Sciatic nerve (tissue), 2 donors: ENCODE measurements at places on chromosomes 1 and 21. TPM values are rescaled to one million over a fixed set of nuclear protein-coding genes. Genes with fewer than 3 reads are reported as not detected.

The GPR37L1 gene
- 33.3 TPM for total RNA-seq

The LAD1 gene
- total RNA-seq: 0.76 TPM

The SPRR2G gene
- not detected for total RNA-seq

DNA sequence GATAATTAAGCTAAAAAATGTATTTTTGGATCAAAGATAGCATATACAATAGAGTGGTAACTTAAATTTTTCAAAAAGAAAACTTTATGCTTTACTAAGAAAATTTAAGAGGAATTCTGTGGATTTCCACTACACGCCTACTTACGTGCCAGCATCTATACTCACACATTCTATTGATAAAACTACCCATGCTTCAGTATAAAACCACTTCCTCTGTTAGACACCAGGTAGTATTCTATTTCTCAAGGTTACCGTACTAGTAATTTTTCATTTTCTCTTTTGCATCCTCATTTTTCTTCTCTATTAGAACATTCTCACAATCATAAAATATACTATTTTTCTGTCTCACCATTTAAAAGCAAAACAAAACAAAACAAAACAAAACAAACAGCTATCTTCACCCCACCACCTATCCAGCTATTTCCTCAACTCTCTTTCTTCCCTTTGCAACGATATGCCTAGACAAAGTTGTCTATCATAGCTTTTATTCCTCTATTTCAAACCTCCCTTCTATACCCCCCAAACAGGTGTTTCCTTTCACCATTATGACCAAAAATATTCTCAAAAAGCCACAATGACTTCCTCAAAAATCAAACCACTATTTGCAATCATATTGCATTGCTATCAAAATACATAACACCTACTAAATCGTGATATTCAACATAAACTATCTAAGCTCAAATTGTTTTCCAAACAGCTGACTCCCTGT lies 1652.0 kb downstream of the MRPL39 start:
- no peak for DNase-seq

- DNase-seq: no peak
Measured at GRCh38 chr1:48773133-48773532, 3.6 kb downstream of the BEND5 start.

DNA sequence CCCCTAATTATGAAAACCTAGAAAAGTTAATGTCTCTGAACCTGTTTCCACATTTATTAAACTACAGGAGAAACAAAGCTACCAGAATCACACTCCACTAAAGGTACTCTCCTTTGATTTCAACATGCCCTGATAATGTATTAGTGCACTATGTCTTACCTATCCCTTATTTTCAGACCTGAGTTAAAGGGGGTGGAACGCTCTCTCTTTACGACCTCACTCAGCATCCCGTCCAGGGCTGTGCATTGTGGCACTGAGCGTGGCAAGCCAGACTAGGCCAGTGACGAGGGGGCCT lies 678 bp downstream of the LSM10 start:
- DNase-seq: no peak

DNA sequence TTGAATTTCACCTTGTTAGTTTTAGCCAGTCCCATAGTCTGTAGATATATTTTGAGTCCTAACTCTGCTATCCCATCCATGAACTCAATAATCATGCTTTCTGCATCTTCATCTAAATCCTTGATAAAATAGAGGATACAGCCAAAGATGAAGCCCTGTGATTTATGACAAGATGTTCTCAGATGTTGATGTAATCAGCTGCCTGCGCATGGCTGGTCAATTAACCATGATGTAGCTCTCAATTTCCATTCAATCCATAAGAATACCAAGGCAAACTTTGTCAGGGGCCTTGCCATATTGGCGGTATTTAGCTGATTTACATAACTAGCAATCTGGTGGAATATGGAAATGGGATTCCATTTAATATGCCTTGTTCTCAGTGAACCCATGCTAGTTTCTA lies 183.2 kb downstream of the TNR start:
- no peak for DNase-seq

DNA sequence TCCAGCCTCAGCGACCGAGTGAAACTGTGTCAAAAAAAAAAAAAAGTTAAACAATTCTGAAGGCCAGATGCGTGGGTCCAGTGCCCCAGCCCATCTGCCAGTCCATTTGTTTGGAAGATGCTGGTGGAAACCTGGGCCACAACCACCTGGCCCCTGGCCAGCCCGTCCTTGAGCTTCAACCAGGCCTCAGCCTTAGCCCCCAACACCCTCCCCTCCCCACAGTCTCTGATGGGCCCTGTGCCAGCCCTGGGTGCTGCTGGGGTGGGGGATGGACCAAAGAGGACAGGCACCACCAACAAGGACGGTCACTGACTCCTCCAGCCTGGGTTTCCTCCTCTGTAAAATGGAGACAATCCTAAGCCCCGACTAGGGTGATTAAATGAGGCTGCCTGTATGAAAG lies 19.6 kb upstream of the PLEKHG5 start:
- no peak for DNase-seq
